ENCODE measurements at places on chromosomes 4 and X.
A peak's percentile ranks its signal among the peaks of the same experiment; 100 is the strongest.

DNA sequence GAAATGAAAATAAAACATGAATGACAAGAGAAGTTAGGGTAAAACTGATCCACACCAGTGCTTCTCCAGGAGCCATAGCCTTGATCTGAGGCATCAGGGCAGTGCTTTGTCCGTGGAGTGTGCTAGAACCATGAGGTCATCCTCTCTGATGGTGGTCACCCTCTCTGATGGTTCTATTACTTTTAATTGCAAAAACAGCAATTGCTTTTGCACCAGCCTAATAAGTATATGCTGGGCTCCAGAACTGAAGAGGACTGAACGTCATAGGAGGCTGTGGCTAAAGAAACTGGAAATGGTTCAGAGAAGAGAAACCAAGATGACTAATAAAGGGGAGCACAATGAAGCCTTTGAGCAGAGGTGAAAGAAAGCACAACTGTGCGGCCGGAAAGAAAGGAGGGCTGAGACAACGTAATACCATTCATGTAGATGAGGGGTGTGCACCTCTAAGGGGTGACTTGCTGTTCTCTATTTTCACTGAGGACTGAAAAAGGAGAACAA lies 17.0 kb upstream of the TMEM154 start:
- DNase-seq, result no peak

DNA sequence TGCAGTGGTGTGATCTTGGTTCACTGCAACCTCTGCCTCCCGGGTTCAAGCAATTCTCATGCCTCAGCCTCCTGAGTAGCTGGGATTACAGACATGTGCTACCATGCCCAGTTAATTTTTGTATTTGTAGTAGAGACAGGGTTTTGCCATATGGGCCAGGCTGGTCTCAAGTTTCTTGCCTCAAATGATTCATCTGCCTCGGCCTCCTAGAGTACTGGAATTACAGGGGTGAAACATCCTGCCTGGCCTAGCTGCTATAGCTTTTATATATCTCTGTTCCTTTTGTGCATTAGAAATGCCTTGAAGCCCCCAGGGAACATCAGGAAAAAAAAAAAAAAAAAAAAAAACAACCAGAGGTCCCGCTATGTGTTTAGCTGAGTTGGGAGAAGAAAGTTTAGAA lies 34.8 kb downstream of the UBE2K start:
- peak; percentile 79 for DNase-seq

DNA sequence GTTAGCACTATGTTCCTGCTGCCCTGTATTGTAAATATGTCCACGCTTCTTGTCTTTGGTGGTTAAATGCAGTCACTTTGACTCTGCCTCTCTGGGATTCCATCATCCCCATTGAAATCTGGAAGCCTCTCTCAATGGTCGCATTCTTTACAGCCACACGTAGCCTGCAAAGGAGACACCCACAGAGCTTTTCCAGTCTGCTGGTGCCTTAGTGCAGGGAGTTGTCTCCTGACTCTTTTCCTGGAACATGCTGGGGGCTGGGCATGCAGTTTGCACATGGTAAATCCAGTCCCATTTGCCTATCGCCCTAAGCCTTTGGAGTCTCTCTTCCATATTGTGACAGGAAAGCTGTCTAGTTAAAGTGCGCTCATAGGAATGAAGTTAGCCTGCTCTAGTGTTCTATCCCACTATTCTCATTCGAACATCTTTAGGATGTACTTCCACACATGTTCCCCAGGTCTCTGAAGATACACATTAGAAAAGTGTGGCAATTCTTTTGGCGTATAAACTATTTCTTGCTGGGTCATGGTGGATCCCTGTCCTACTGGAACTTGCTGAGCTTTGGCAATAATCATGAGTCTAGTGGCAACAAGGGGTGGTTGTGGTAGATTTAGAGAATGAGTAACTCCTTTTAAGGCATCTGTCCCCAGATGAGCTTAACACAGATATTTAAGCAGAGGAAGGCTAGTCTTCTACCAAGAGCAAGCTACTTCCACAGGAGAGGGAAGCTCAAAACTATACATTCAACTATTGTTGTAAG lies 33.7 kb downstream of the COQ2 start:
- DNase-seq, result peak; percentile 70

- DNase-seq, result peak; percentile 96
These were observed 12.4 kb downstream of the GPAT3 start for GRCh38 chr4:83548151-83548905.

- DNase-seq, result no peak
These were observed 18.0 kb downstream of the STARD8 start for GRCh38 chrX:68665502-68665901.

- DNase-seq, result no peak
These were observed 87.3 kb downstream of the CFAP299 start for GRCh38 chr4:80422727-80423404.

GRCh38 chrX:77143907-77144306 lies 303.3 kb upstream of the FGF16 start:
- no peak for DNase-seq

DNA sequence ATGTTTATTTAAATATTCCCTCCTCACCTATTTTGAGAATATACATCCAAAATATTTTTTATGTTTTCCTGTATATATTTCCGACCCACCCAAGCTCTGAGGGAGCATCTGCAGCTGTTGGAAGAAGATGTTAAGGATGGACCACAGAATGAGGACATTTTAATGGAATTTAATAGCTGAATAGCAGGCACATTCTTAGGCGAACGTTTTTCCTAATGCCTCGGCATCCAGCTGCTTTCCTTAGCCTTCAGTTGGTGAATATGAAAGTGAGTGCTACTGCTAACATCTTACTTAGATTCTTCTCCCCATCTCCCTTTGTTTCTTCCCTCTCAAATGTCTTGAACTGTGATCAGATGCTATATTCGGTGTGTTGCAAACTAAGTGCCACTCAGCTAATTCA lies 158.0 kb upstream of the CTSO start:
- DNase-seq, result no peak

GRCh38 chr4:19473569-19473968 lies 778.1 kb upstream of the SLIT2 start:
- peak; percentile 3 for DNase-seq

- no peak for DNase-seq
These were observed 175.5 kb upstream of the GPRIN3 start for GRCh38 chr4:89482926-89483595.

DNA sequence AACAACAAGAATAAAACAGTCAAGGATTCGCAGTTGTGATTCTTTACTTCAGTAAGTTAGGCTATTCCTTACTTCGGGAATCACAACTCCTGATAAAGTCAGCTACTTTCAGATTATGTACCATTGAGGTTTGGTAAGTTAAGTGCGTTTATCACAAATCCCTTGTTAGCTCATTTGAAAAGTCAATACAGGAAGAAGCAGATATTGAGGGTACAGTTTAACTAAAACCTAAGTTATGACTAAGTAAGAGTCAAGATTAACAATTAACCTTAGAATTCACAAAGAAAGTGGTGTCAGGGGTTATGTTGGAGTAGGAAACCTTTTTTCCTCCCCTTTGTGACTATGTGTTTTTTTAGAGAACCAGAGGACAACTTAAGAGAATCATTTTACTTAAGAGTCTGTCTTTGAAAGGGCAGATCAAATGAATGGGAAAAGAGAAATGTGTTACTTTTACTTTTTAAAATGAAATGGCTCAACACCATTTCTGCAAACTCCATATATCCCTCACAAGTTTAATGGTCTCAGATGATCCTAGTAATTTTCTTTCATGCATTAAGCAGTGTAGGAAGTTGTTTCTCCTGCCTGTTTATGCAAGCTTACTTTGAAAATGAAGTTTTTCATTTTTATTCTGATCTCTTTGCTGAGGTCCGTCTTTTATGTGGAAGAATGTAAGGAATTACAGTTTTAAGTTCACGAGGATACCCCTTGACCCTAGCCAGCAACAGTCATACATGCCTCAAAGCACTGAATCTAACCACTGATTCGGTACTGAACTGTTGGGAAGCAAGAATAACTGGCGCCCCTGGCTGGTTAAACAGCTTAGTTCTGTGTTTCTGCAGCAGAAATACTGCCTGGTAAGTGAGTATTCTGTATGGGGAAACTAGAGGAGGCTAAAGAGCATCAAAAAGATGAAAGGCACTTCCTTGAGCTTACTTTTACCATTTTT lies 211.7 kb downstream of the SLC4A4 start:
- peak; percentile 27 for DNase-seq

DNA sequence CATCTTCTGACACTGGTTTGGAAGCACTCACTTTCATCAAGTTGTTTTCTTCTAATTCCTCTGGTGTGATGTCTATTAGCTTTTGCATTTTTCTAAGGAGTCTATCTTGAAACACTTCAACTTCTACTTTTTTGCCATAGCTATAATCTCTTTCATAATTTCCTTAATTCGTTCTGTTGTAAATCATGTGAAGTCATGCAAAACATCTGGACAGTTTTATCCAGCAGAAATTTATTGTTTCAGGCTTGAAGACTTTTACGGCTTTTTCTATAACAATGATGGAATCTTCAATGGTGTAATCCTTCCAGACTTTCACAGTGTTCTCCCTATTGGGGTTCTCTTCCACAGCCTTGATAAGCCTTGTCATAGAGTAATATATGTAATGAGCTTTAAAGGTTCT lies 74.9 kb upstream of the PABPC4L start:
- DNase-seq, result no peak

- peak; percentile 57 for DNase-seq
These were observed 185.6 kb downstream of the RAP1GDS1 start for GRCh38 chr4:98446499-98447375.

- peak; percentile 77 for DNase-seq
These were observed 58.4 kb downstream of the AMELX start for GRCh38 chrX:11351375-11352295.

- DNase-seq, result peak; percentile 17
These were observed 103.6 kb downstream of the SORBS2 start for GRCh38 chr4:185708348-185708747.

DNA sequence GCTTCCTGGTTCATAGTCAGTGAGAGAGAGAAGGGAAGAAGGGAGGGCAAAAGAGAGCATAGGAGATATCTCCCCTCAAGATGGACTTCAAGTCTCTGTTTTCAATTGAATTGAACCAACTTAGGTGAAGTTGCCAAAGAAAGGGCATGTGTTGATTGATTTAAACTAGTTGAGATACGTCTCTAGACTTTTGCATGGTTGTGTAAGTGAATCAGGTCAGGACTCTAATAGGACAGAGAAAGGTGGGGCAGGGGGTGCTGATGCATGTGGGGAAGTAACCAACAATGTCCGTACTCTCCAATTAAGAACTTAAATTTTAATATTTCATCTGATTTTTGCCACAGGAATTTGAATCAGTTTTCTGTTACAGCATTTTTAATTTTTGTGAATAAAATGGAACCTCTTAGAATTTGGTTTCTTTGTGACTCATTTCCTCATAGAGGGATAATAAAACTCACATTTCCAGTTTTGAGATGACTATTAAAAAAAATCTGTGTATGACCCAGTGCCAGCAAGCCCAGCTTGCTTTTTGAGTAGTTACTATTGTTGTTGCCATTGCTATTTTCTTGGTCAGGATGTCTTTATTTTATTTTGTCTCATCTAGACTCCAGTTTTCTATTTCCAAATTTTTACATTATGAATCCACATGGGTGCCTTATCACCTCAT lies 37.3 kb downstream of the SLIT2 start:
- peak; percentile 73 for DNase-seq

- DNase-seq, result no peak
These were observed 22.6 kb downstream of the RNF212 start for GRCh38 chr4:1090465-1091440.

DNA sequence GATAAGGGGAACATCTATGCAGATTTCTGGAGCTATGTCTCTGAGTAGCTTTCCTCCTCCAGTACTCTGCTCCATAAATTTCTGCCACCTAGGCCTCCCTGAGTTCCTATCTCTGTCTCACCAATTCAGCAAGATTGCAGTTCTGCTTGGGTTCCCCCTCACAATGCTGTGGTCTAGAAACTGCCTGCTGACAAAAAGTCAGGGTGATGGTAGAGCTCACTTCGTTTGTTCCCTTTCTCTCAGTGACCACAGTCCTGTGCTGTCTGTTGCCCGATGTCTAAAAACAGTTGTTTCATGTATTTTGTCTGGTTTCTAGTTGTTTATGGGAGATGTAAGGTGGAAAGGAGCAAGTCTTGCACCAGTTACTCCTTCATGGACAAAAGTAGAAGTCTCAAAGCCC lies 41.1 kb downstream of the AMMECR1 start:
- DNase-seq, result no peak

- no peak for DNase-seq
These were observed 255.2 kb downstream of the THOC2 start for GRCh38 chrX:123477673-123478072.

DNA sequence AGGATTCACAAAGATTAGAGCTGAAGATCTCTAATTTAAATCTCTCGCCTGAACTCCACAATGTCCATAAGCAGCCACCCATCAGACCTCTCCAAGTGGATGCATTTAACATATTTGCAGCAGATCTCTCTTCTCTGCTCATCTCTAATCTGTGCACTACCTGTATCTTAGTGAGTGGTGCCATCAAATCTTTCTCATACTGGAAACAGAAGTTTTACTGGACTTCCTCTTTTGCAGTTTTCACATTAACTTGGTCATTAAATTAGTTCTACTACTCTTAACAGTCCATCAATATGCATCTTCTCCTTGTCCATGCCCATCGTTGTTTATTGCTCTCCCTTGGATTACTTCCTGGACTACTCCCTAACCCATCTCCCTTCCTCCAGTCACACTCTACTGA lies 488.5 kb downstream of the IL15 start:
- DNase-seq, result no peak

DNA sequence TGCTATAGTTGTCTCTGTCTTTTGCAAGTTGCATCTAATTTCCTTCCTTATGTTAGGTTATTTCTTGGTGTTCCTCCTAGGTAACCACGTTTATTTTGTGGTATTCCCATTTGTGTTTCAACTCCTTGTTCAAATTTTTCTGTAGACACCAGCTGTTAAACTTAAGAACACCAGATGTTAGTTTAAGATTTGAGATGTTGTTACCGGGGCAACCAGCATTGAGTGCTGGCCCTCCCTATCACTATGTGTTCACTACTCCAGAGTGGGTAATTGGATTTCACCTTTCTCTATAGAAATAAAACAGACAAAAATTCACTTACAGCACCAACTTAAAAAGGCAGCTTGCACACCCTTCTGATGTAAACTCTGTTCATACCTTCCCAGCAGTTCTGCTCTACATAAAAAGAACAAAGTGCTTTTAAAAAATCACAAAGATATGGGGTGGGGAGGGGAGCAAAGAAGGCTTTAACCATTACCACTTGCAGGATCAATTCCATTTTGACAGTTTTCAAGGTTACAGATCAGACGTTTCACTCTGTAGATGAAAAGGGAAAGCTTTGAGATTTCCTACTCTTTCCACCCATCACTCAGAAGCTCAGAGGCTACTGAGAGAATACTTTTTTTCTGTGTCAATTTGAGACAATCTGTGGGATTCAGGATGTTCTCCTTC lies 82.9 kb downstream of the DKK2 start:
- peak; percentile 25 for DNase-seq

GRCh38 chr4:56058555-56058954 lies 109.8 kb downstream of the CEP135 start:
- no peak for DNase-seq

GRCh38 chr4:165011403-165011802 lies 20.4 kb upstream of the TRIM60 start:
- no peak for DNase-seq
